Activated CD8-positive, alpha-beta memory T cell treated with anti-CD3 and anti-CD28 coated beads for 1 hour (primary cell): ENCODE measurements at places on chromosomes 5 and 9.

DNA sequence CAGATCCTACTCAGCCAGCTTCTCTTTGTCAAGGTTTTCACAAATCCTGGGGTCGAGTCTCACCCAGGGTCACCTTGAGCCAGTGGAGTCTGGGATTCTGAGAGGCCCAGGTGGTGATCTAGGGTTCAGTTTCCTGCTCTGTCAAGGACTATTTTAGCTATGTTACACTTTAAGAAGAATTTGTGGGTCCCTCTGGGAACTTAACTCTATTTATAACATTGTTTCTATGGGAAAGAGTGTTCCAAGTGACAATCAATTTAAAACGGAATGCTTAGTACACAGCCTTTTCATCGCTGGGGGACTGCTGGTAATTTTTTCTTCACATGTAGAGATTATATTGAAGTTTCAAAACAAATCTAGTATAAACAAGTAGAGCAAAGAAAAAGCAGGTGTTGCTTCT lies 26.9 kb upstream of the TMEM252 start:
- no peak for DNase-seq

DNA sequence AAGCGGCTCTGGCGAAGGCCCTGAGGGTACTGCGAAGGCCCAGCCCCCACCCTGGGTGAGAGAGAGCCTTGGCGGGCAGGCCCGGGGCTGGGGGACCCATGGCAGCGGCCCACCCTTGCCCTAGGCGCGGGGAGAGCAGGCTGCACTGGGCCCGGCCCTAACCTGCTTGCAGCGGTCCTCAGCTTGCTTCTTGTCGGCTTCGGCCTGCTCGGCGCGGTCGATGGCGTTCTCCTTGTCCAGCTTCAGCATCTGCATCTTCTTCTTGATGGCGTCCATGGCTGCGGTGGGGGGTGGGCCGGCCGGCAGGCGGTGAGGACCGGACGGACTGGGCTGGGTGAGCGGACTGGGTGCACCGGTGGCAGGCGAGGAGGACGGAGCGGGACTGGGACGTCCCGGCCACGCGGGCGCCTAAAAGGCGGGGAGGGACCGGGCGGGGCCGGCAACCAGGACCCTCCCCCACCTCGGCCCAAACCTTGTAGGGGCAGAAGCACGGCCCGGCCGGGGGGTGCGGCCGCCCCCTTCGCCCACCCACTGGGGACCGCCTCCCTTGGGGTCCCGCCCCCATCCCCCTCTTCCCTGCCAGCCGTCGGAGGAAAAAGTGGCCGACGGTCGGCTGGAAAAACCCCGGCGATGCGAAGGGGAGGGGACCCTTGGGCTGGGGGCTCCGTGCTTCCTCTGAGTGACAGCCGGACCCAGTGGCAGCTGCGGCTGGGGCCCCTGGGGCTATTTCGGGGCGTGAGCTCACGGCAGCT lies at the start of gene TPM2:
TSS of gene TPM2 (minus strand) at position 384 of the 752 bp plus-strand sequence. CDS start at position 276, 108 bp downstream.
- no peak for DNase-seq

- DNase-seq: no peak
These were observed 104.3 kb downstream of the GNAQ start for GRCh38 chr9:77927265-77927664.

DNA sequence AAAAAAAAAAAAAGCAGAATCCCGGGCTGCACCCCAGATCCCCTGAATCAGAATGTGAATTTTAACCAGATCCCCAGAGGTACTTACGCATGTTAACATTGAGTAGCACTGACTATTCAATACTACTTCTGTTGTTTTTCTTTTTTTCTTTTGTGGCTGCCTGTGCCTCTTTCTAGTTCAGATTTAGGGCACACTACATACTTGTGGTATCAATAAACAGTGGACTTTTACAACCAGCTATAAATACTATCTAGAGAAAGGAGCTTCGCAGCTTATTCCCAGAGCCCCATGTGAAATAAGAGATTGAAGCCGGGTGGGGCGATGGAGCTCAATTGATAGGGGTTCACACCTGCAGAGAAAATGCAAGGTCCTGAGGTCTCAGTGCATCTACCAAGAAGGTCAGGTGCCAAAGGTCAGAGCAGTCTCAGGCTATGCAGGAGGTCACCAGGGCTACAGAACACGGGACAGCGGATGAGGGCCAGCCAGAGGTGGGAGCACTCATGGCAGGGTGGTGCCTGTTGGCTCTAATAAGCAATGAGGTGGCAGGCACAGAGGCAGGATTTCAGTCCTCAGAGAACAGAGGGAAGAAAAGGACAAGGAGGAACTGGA lies 22.3 kb downstream of the WWC1 start:
- no peak for DNase-seq

GRCh38 chr5:72621576-72621975 lies 114.4 kb upstream of the ZNF366 start:
- no peak for DNase-seq

- no peak for DNase-seq
These were observed 142.1 kb downstream of the LHFPL2 start for GRCh38 chr5:78506261-78507024.

DNA sequence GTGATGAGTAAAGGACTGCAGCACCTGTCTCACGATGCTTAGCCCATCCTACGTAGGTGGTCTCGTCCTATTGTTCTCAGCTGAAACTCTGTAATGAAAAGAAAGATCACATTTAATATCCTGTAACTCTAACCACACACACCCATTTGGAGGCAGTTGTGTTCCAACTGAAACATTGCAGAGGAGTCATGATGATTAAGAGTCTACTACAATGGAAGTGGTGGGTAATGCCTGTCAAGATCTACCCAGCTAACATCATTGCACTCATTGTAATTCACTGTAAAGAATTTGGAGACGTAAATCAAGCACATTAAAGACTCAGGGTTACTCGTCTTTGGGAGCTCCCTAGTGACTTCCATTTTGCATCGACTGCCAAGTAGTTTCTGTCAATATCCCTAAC lies 106.0 kb upstream of the PTPN3 start:
- no peak for DNase-seq

DNA sequence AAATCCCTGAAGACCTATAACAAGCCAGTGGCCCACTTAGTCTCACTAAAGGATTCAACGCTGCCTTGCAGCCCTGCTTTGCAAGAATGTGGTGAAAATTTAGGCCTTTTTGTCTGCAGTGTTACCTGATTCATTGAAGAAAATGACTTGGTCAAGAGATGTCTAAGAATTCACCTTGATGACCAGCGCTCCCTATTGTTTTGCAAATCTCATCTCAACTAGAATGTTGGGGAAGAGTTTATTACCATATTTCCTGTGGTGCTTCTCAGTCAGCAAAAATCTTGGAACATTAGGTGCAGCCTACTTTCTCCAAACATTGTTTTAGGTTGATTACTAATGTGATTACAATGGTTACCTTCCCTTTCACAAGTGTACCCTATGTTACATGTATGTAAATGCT lies 53.5 kb downstream of the PLK2 start:
- DNase-seq: no peak

DNA sequence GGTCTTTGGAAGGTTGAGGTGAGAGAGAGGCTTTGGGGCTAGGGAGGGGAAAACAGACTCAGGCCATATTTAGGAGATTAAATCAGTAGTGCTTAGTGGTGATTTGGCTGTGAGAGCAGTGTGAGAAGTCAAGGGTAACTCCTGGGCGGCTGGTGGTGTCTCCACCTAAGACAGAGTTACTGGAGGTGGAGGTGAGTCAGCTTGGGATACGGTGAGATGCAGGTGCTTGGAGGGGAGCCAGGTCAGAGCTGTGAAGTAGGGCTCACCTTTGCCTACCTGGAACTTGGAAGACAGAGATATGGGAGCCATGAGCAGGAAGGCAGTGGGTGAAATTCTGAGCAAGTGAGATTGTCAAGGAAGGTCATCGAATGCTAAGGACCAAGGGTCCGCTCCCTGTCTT lies 24.5 kb downstream of the RGS3 start:
- DNase-seq: no peak

GRCh38 chr5:158170534-158170933 lies 311.6 kb upstream of the CLINT1 start:
- DNase-seq: no peak

GRCh38 chr5:179314606-179315355 lies 30.5 kb downstream of the ADAMTS2 start:
- DNase-seq: no peak

DNA sequence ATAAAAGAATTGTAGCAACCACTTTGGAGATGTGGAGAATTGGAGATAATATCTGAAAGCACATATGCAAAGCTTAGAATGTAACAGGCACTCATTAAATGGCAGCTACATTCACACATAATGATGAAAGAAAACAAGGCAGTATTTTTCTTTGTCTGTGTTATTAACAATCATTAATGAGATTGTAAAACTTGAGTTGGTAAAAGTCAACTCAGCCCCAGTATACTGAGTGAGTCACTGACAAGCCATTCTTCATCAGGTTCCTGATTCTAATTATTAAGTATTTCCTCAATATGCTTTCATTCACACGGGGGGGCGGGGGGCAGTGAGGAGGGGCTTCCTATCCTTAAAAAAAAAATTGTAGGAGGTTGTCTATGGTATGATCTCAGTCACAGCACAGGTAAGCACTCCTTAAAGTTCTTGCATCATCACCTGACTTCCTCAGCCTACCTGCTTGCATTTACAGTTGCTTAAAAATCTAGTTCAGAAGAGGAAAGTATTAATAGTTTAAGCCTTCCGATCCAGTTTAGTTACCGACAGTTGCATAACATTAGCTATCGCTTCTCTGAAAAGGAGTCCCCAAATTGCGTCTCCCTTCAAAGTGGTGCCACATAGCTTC lies 379.8 kb downstream of the EFNA5 start:
- no peak for DNase-seq

DNA sequence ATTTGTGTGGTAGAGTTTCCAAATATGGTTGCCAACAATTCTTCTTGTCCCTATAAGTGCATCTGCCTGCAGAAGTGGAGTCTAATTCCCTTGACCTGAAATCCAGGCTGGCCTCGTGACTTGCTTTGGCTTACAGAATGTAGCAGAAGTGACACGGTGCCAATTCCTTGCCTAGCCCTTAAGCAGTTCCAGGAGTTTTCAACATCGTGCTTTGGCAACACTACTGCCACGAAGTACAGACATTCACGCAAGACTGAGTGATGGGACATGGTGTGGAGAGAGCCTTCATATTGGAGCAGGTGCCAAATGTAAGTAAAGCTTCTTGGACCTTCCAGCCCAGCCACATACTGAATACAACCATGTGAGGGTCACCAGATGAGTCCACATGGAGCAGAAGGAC lies 92.9 kb upstream of the NEK6 start:
- DNase-seq: no peak

- no peak for DNase-seq
These were observed 201.7 kb upstream of the ACTBL2 start for GRCh38 chr5:57684299-57684702.

- no peak for DNase-seq
These were observed 10.4 kb downstream of the NHP2 start for GRCh38 chr5:178143246-178143645.

DNA sequence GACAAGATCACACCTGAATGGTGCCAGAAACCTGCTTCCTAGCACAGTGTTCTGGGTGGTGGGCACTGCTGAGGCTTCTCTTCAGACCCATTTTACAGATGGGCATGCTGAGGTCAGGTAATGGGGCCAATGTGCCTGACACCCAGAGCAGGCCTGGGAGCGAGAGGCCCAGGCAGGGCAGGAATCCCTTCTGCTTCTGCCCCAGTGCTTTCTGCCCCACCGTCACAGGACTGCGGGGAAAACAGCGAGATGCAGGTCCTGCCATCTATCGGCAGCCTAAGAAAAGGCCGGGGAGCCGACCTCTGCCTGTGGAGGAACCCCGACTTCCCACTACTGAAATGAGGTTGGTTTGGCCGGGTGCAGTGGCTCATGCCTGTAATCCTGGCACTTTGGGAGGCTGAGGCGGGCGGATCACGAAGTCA lies 22.8 kb upstream of the RNU6ATAC start:
- DNase-seq: no peak

- no peak for DNase-seq
These were observed 165.5 kb downstream of the C9orf50 start for GRCh38 chr9:129455151-129455995.

DNA sequence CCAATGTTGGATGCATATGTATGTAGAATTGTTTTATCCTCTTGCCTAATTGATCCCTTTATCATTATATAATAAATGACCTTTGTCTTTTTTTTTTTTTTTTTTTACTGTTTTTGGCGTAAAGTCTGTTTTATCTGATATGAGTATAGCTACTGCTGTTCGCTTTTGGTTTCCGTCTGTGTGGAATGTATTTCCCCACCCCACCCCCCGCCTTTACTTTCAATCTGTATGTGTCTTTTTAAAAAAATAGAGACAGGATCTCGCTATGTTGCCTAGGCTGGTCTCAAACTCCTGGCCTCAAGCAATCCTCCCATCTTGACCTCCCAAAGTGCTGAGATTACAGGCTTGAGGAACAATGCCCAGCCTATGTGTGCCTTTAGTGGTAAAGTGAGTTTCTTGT lies 11.3 kb downstream of the AHRR start:
- DNase-seq: no peak

- no peak for DNase-seq
These were observed 19.0 kb downstream of the CARTPT start for GRCh38 chr5:71737931-71738539.

DNA sequence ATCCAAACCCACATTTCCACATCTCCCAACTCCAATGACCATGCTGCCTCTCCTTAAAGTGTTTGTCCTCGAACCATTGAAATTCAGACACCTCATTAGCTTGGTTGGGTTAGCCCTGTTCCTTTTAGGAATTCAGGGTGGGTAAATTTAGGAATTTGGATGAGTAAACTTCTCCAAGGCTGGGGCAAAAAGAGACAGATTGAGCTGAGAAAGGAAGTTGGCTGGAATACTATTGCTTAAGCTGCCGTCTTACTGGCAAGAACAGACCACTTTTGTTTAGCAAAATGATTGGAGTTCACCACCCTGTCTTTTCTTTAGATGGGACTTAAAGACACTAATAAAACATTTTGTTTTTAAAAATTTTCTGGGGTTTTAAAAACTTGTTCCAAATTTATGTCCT lies 143.6 kb upstream of the GDNF start:
- no peak for DNase-seq

GRCh38 chr9:93257808-93258331 lies 73.9 kb downstream of the WNK2 start:
- no peak for DNase-seq

DNA sequence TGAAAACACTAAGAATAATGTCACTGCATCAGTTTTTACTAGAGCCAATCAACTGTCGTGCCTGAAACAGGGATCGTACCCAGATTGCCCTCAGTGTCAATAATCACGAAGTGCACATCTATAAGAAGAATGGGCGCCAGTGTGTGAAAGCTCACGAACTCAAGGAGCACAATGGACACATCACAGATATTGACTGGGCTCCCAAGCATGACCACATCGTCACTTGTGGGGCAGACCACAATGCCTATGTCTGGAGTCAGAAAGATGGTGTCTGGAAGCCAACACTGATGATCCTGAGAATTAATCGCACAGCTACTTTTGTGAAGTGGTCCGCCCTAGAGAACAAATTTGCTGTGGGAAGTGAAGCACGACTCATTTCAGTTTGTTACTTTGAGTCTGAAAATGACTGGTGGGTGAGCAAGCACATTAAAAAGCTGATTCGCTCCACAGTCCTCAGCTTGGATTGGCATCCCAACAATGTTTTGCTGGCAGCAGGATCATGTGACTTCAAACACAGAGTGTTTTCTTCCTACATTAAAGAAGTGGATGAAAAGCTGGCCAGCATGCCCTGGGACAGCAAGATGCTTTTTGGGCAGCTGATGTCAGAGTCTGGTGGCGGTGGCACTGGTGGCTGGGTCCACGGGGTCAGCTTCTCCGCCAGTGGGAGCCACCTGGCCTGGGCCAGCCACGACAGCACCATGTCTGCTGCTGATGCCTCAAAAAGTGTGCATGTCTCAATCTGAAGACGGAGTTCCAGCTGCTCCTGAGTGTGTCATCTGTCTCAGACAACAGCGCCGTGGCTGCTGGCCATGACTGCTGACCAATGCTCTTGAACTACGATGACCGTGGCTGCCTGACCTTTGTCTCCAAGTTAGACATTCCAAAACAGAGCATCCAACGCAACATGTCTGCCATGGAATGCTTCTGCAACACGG lies 32.2 kb downstream of the NSA2 start:
- DNase-seq: no peak
